ENCODE measurements at places on chromosomes 2 and 18.

DNA sequence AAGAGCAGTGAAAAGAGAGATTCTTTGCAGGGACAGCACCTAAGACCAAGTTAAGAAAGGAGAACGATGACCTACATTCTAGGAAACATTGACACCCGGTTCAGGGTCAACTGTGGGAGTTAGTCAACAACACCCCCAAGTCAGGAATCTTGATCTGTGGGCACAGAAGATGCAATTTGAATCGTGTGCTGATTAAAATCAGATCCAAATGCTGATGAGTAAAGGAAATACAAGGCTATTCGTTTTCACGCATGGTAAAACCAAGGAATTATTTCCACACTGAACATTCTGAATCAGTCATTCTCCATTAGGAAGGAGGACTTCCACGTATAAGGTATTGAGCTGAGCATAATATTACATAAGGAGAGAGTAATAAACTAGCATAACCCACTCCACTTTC lies 124.2 kb downstream of the COPS8 start:
- no peak for DNase-seq

DNA sequence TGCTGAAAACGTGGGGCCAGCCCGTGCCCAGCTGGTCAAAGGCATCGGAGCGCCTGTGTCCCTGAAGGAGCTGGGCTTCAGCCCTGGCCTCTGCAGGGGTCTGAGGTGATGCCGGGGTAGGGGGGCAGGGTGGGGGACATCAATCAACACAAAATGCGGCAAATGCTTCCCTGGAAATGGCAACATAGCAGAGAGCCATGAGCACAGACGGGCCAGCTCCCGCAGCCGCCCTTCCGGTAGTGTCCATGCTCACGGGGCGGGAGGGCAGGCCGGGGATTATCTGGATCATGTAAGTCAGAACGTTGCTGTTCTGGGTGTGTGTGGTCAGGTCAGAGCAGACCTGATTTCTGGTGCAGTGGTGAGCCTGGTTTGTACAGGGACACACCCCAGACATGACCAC lies 56.5 kb upstream of the TWIST2 start:
- no peak for DNase-seq

DNA sequence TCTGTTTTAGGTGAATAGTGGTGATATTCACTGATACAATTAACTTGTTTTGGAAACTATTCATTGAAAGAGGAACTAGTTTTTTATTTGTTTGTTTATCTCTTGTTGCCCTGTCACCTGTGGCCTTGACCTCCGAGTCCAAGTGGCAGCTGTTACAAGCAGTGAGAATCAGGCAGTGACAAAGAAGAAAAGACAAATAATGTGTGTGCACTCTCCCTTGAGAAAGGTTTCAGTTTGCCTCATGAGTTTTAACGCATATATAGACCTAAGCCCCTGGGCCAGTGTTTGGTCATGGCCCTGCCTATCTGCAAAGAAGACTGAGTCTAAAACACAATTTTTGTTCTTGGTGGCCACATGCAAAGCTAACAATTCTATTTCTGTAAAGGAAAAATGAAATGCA lies 15.3 kb downstream of the KYNU start:
- DNase-seq, result no peak

DNA sequence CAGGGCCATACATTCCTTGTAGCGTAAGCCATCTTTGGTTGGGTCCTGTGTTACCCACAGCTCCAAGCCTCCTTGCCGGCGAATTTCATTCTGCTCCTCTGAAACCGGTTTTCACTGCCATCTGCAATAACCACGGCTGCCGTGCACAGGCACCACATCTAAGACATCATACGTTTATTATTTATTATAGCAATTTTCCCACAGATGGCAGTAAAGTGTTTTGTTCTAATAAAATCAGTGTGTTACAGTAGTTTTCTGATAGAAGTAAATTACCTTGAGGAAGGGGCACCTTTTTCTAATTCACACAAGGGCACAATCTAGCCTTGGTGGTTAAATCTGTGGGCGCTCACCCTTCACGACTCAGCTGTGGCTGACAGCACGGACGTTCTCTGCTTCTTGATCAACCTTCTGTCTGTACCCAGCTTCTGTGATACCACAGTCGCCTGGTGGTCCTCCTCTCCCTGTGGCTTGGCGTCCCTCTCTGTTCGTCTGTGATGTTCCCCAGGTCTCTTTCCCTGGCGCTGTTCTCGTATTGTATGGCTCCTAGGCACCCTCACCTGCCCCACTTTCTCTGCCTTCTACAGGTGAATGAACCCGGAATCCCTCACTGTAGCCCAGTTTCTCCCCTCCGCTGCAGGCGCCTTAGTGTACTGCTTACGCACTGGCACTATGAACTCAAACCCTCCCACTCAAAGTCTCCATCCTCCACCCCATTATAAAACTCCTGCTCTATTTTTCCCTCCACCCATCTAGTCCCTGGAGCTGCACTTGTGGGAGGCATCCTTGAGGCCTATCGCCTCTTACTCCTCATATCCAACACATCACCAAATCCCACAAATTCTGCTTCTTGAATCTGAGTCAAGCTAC lies 236.8 kb downstream of the DYSF start:
- DNase-seq, result no peak

DNA sequence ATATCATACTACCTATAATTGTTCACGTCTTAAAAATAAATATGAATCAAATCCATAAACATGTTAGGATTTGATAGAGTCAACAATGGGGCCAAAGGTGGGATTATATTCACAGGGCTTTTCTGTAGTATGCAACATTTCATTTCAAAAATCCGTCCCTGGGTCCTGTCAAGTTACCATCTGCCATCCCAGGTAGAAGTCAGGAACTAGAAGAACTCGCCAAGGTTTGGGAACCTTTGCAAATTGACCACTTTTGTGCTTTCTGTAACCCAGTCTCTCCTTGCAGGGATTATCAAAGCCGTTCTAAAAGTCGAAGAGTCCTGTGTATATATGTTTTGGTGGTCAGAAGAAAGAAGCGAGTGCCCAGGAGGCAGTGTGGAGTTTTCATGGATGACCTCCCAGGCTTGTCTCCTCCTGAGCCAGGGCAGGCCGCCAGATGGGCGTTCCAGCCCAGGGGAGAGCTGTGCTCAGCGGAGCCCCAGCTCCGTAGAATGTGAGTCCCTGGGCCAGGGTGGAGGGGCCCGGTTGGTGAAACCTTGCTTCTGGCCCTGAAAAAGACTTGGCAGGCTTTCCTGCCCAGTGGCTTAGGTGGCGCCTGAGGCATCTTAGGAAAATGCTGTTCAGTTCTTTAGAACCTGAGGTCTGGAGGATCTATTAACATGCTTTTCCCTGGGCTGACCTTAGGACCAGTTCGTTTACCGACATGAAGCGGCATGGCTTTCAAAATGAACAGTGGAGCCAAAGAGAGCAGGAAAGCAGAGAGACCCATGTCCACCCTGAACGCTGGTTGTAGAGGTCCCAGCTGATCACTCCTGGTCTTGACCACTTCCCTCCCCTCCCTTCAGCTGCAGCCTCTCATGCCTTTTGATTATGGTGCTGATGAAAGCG lies 69.2 kb downstream of the LONRF2 start:
- peak; percentile 36 for DNase-seq

DNA sequence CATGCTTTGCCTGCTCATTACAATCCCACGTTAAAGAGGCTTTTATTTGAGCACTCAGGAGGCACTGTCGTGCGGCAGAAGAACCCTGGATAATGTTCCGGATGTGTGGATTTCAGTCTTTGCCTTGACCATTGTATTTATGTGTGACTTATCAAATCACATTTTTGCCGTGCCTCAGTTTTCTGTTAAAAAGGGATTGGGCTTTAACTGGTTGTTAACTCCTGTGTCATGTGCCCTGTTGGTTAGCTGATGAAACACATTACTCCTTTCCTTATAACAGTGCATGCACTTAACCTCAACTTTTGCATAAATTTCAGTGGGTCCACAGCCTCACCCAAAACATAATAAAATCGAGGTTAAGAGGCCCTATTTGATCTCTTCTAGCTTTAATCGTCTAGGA lies 52.7 kb downstream of the NAB1 start:
- no peak for DNase-seq

DNA sequence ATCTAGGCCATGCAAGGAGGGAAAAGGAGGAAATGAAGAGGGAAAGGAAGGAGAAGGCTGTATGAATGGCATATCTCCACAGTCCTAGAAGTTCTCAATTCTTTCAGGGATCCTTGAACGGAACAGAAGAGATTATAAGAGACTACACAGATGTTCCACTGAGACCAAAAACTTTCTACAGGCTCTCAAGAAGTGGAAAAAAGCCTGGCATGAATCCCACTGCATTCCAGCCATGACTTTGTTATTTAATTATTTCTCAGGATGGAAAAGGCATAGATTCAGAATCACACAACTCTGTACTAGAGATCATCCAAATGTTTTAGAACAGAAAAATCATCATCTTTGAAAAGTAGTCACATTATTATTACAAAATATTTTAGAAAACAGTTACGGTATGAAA lies 131.7 kb upstream of the CDH20 start:
- DNase-seq, result no peak

DNA sequence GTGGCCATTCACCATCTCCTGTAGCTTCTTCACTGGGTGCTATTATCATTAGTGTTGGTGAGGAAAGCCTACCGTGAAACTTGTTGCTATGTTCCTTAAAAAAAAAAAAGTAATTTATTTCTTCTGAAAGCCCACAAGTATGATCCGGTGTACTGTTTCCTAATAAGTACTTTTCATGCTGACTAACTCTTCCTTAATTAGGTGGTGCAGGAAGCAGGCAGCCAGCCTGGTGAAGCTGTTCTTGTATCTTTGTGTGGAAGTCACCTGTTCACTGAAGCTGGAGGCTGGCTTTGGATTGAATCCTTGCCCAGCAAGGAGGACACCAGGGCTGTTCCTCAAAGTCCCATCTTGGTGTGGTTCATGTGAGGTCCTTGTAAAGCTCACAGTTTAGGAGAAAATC lies 321.7 kb upstream of the THSD7B start:
- no peak for DNase-seq

GRCh38 chr18:36085195-36085594 lies 17.8 kb upstream of the RPRD1A start:
- DNase-seq, result no peak

GRCh38 chr2:237253046-237253702 lies 160.8 kb downstream of the COL6A3 start:
- no peak for DNase-seq

- no peak for DNase-seq
These were observed 137.9 kb downstream of the NAPG start for GRCh38 chr18:10663750-10664149.

GRCh38 chr2:239608260-239608659 lies 207.4 kb upstream of the HDAC4 start:
- DNase-seq, result no peak

GRCh38 chr18:8708670-8709069 lies 3.3 kb downstream of the MTCL1 start:
- no peak for DNase-seq

DNA sequence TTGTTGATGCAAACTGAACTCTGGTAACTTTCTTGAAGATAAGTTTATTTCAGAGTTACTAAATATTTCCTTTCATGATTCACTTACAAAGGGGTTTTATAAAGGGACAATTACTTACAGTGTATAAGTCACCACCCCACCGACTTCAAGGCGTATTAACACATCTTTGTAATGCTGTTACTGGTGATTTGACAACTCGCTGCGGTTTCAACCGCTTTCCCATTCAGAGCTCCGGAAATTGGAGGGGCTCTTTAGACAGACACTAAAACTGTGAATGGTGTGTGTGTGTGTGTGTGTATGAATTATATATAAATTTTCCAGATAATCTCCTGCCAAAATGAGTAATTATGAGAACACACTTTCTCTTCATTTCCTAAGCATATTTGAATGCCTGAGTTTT lies 4.9 kb downstream of the TM4SF20 start:
- peak; percentile 84 for DNase-seq

- DNase-seq, result no peak
These were observed 262.8 kb downstream of the DCC start for GRCh38 chr18:52602820-52603219.

GRCh38 chr2:130963849-130964793 lies 127.4 kb downstream of the ARHGEF4 start:
- peak; percentile 28 for DNase-seq

DNA sequence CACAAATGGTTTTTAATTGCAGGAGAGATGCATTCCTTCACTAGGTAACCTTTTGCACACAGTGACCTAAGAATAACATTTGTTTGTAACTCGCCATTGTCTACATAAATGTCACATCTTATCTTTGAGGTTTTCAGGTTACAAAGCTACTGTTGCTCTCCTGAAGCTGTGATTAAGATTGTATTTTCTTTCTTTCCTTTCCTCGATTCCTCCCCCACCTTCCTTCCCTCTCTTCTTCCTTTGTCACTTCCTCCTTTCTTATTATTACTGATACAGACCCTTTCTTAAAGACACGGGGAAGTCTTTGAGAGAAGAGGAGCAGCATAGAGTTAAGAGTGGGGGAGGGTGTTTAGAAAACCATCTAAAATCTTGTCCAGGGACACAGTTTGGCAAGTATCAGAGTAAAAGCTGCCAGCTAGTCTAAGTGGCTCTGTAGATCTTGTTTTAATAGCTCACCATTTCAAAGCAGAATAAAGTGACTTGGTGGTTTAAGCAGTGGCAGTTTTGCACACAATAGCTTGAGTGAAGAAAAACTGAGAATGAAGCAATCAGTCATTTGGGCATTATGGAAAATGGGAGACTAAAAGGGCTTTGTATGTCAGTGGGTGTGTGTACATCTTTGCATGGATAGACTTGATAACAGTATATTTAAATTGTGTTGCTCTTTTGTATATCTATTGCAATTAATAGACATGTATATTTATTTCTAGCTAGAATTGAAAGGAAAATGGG lies 10.9 kb downstream of the CERS6 start:
- DNase-seq, result no peak

GRCh38 chr2:12452185-12452584 lies 264.6 kb upstream of the TRIB2 start:
- DNase-seq, result no peak

- DNase-seq, result no peak
These were observed 97.5 kb downstream of the STPG4 start for GRCh38 chr2:47057687-47058002.

GRCh38 chr2:55138014-55138881 lies 88.0 kb upstream of the RTN4 start:
- DNase-seq, result no peak

- DNase-seq, result no peak
These were observed 5.8 kb downstream of the PCARE start for GRCh38 chr2:29068513-29068912.

DNA sequence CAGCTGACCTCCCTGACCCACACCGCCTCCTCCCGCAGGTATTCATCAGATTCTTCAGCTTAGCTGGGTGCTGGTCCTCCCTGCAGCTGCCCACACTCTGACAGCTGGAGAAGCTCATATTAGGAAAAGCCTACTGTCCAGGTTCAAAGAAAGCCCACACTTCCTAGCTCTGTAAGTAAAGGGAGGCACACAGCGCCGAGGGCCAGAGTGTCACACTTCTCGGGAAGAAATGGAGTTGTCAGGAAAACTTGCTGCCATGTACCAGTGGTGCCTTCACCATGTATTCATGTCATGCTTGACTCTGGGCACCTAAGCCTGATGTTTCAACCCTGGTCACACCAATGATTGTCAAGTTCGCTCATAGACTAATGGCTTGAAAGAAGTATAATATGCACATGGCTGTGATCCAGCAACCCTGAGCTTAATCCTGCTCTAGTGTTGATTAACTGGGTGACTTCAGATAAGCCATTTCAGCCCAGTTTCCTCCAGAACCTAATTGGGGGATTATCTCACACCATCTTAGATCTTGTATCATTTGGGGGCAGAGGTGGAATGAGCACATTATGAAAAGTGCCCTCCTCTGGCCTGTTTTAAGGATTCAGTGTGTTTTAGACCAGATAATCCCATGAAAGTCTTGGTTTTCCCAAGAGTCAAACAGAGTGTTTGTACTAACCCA lies 180.3 kb upstream of the PARD3B start:
- DNase-seq, result no peak

GRCh38 chr2:86147793-86148192 lies 41.8 kb downstream of the PTCD3 start:
- no peak for DNase-seq

- no peak for DNase-seq
These were observed 57.5 kb upstream of the AGPS start for GRCh38 chr2:177334940-177335543.
